Activated CD4-positive, alpha-beta T cell treated with anti-CD3 and anti-CD28 coated beads for 48 hours (primary cell): ENCODE measurements at places on chromosomes 13 and 19.

GRCh38 chr13:58376349-58376748, 744.8 kb downstream of the PCDH17 start:
- no peak for DNase-seq

- DNase-seq = no peak
Observed at GRCh38 chr19:14181906-14182305, 24.1 kb downstream of the ADGRL1 start.

- no peak for DNase-seq
Observed at GRCh38 chr13:111317571-111318345, 2.7 kb upstream of the TEX29 start.

DNA sequence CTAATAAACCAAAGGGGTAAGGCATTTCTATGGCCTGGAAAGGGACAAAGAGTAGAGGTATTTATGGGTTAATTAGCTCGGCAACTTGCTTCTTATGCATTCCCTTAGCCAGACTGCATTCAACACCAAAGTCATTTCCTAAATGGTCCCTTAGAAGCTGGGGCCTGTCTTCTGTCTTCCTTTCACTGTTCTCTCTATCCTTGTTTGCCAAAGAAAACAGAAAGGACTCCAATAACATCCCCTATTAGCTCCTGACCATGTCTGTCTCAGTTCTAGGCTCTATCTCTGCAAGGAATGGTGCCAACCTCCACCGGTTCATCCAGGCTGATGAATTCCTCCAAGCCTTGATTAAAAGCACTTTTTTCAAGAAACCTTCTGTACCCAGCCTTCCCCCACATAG, 123.5 kb downstream of the KCTD12 start:
- no peak for DNase-seq

DNA sequence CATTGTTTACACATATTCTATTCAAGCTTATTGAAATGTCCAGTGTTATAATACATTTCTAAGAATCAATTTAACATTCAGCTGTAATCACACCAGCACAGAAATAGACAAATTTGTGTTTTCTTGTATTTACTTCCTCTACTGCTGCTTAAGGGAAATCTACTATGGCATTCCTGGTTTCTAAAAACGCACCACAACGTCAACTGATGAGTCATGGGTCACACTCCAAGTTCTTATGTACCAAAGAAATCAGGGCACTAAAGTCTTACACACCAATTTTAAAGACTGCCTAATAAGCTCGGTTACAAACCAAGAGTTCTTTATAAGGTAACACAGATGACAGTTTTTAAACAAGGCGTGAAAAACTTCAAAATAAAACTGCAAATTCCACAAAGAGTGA, 13.2 kb downstream of the LNX2 start:
- DNase-seq = no peak

GRCh38 chr13:80884056-80884785, 543.3 kb upstream of the SPRY2 start:
- no peak for DNase-seq

GRCh38 chr13:98022210-98022609, 68.7 kb downstream of the IPO5 start:
- DNase-seq = no peak

DNA sequence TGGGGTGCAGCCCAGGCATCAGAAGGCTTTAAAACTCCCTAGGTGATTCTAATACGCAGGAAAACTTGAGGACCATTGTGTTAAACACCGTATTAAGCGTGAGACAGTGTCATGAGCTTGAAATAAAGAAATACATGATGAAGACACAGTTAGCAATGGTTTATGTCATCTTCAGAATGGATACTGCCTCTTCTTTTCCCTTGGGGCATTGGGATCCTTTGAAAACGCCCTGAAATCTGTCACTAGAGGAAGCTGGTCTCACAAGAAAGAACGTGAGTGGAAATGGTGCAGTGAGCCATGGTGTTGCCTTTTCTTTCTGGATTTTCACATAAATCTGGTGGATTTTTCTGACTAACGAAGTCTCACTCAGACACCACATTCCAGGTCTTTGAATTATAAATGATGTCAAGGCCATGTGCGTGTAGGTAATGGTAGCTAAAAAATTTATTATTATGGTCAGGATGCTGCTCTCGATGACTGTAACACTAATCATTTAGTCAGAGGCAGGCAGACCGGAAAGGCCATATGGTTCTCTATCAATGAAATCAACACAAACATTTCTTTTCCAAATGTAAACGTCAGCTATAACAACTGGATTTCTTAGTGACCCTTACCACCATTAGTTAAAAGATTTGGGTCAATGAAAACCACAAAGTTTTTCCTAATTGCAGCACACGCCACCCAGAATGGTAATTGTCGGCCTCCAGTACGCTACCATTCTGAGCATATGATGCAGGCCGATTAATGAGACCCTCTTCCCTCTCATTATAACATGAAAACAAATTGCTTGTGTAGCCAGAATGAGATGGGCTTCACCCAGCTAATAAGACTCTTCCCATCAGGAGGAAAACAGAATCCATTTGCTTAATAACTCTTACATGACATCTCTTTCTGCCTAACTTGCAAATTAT, 105.6 kb downstream of the SLC7A1 start:
- no peak for DNase-seq

- DNase-seq = no peak
Observed at GRCh38 chr13:40344270-40345148, 321.9 kb downstream of the FOXO1 start.
